ENCODE measurements at places on chromosomes 2 and 18. TPM values are rescaled to one million over a fixed set of nuclear protein-coding genes. Genes with fewer than 3 reads are reported as not detected.

DNA sequence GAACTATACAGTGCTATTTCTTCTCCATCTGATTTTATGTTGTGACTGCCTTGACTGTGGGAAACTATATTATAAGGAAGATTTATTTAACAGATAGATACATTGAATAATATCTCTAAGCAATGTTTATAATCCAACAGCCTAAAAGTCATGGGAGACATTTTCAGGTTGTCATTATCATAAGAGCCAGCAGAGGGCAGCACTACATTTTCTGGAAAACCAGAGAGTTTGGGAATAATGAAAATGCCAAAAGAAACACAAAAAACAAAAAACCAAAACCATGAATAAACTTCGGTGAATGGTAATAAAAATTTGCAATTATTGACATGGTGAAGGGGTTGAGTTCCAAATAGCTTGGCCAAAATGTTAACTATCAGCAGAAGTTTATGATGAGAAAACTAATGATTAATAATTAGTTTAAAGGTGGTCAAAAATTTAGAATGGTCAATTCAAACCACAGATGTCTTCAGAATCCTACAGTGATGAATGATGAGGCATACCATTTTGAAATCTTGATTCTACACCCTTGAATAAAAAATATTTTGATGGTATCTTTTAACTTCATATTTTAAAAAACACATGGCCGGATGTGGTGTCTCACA, 4.7 kb downstream of the EEF1B2 start:
- peak; percentile 13 for DNase-seq

- no peak for DNase-seq
These were observed 82.8 kb upstream of the DNMT3A start for GRCh38 chr2:25424426-25425028.

DNA sequence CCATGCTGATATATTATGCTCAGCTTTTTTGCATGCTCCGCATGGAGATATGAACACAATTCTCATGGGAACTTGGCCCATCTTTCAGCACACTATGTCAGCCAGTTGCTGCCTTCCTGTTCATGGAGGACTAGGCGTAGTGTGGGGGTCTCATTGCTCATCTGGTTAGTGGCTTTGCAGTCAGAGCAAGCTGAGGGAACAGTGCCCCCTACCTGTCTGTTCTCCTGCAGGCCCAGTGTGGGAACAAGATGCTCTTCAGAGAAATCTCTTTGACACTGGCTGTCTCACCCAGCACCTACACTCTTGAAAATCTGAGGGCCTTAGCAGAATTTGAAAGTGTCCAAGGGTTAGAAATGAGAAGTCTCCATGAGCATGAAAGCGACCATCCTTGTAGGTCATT, 47.1 kb downstream of the SPTBN1 start:
- peak; percentile 28 for DNase-seq

DNA sequence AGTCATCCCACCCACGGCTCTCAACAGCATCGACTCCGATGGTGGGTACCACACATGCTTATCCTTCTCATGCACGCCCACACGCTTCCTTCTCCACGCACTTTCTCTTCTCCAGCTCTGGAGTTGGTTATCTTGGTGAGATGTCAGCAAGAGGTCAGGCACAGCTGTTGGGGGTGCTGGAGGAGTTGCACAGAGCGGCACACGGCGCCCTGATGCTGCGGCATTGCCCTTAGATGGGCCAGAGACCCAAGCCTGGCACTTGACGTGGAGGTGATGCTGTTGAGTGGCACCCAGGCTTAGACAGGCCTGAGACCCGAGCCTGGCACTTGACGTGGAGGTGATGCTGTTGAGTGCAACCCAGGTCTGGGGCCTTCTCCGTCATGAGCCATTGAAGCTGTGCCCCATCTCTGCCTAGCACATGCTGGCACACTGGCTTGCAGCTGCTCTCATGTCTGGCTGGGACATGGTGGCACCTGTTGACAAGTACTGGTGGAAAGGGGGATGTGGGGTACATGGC, 83.2 kb downstream of the DGKD start:
- DNase-seq, result no peak

- DNase-seq, result no peak
These were observed 3.8 kb upstream of the LTBP1 start for GRCh38 chr2:32942793-32943485.

DNA sequence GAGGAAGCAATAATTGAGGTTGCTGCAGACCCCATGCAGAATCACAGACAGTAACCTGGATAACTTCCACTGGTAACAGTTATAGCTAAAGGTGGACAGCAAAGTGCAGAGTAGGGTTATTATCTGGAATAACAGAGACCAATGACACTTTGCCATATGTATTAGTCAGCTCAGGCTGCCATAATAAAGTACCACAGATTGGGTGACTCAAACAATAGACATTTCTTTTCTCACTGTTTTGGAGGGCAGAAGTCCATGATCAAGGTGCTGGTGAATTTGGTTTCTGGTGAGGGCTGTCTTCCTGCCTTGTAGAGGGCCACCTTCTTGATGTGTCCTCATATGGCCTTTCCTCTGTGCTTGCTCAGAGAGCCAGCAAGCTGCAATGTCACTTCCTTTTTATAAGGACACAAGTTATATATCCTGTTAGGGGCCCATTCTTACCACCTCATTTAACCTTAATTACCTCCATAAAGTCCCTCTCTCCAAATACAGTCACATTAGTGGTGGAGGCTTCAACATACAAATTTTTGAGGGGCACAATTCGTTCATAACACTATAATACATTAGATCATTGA, 191.0 kb upstream of the LRP1B start:
- no peak for DNase-seq

DNA sequence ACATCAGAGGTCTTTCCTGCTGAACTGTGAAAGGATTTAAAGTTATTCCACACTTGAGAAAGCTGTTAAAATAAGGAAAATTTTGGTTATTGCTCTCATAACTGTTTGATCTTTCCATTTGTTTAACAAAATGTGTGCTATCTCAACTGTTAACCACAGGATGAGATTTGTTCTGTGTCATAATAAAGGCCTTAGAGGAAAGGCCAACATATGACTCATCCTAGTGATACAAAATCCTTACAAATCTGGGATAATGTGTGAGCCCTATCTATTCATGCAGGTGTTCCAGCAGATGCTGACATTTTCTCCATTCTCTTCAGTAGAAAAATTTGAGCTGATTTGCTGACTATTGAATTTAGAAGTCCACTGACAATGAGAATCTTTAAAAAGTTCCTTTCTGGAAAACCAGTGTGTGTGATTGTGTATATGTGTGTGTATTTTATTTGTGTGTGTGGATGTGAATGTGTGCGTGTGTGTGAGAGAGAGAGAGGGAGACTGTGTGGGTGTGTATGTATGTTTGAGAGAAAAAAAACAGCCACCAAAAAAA, 1111.9 kb upstream of the GYPC start:
- no peak for DNase-seq

DNA sequence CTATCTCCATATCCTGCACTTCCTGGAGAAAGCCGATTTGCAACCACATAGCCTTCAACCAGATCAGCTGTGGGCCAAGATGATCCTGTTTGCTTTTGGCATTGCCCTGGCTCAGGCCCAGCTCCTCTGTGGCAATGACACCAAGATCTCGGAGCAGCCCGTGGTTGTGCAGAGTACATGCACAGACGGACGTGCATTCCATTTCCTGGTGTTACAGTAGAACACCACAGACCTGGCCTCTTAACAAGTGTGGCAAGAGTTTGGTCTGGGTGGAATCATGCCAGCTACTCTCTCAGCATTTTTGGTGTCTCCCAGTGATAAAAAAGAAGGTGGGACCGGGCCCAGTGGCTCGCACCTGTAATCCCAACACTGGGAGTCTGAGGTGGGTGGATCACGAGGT, 20.0 kb downstream of the MALT1 start:
- DNase-seq, result no peak

DNA sequence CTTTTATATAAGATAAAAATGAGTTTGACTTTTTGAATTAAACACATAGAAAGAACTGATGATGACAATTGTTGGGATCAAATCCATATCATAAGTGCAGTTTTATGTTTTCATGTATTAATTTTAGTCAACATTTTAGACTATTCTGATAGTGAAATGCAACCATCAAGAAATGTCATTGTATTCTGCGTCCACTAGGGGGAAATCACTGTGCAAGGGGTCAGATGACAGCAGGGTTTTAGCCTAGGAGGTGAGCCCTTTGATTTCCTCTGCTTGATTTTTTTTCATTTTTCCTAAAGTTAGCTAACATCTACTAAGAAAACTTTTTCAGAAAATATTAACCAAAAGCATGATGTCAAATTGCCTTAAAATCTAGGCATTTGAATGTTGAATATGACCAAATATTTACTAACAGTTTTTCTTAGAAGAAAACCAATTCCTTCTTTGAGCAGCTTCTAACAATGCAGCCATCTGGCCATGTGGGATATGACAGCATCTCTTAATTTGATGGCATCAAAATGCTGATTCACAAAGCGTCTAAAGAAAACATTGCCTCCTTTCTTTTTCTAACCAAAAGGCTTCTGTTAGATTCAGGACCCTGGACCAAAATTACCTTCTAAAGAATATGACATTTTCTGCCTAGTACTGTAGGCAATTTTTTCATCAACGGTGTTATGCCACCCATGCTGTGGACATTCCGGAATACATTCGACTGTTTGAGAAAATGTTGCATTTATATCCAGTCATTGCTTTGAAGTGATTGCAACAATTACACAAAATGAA, 141.5 kb downstream of the SPHKAP start:
- DNase-seq, result no peak

DNA sequence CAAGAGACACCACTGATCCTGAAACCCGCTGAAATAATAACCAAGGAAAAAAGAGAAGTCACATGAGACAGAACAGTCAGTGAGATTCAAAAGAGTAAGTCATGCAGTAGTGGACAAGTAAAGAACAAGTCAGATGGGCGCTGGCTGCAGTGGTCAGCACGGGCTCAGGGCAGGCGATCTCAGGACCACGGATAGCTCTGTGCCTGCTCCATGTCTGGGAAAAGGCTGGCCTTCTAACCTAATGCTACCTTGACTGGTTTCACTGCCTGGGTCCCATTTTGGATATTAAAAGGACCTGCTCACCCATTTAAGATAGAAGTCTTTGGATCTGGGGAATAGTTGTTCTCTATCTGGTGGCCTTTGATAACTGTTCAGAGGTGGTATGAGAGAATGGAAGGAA, 61.7 kb upstream of the LCLAT1 start:
- DNase-seq, result no peak

ST8SIA5 gene
- 0.41 TPM for total RNA-seq

OR6B2 gene
- total RNA-seq, result not detected

FRZB gene
- total RNA-seq, result 2.4 TPM

TRAF3IP1 gene
- 14.1 TPM for total RNA-seq
